Left lung (tissue), 14 donors: ENCODE measurements at places on chromosomes 1 and 21. TPM values are rescaled to one million over a fixed set of nuclear protein-coding genes. Genes with fewer than 3 reads are reported as not detected.

CRYAA gene
- not detected for polyA plus RNA-seq

DNA sequence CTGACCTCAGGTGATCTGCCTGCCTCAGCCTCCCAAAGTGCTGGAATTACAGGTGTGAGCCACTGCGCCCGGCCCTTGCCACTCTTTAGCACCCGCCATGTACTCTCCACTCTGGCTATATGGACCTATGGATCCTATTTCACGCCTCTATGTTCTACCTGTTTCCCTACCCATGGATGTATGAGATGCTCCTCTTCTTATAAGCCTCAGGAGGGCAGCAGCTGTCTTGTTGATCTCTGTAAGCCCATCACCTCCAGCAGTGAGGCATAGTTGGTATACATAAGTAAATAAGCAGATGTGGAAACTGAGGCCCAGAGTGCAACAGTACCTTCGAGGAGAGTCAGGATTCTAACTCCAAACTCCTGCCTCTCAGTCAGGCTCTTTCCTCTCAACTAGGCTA lies 24.7 kb upstream of the ARTN start:
- H3K27me3 ChIP-seq, result no peaks in the 10 kb centered on the region
- H3K36me3 ChIP-seq, result peaks cover 9% of the 10 kb centered on the region
- H3K4me1 ChIP-seq, result no peaks in the 10 kb centered on the region
- H3K27ac ChIP-seq, result no peak overlapping the region
- H3K4me3 ChIP-seq, result no peak overlapping the region
- DNase-seq, result no peak

- peaks cover 2% of the 10 kb centered on the region for H3K27me3 ChIP-seq
- DNase-seq, result no peak
- no peaks in the 10 kb centered on the region for H3K36me3 ChIP-seq
Observed at GRCh38 chr1:3645247-3645646, 4.7 kb downstream of the WRAP73 start.

DNA sequence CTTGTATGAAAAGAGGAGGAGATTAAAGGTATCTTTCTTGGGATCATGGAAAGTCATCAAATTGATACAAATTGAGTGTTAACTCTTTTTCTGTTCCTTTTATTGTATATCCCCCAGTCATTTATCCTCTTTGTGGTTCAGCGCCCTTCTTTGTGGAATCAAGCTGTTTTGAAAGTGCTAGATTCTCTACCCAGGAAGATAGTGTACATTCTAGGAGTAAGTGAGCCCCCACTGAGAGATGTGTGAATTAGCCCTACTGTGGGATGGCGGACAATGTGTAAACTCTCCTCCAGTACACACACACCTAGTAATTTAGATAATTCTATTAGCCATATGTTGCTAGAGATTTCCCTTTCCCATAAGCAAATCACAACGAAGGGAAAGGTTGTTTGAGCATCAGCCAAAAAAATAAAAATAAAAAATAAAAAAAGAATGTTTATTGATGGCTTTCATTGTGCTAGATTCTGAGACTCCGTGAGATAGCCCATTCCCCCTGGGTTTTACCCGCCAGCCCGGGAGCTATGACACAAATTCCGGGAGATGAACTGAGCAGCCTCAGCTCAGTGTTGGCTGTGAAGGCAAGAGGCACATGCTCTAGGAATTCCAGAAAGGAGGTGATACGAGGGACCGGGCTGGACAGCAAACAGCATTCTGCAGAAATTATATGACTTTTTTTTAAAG lies 378.4 kb upstream of the RUNX1 start:
- H3K4me1 ChIP-seq, result peaks cover 23% of the 10 kb centered on the region
- H3K27me3 ChIP-seq, result peaks cover 20% of the 10 kb centered on the region
- no peak for DNase-seq

- H3K36me3 ChIP-seq, result no peaks in the 10 kb centered on the region
- H3K27ac ChIP-seq, result no peak overlapping the region
- no peak for DNase-seq
- no peaks in the 10 kb centered on the region for H3K27me3 ChIP-seq
- no peak overlapping the region for H3K4me3 ChIP-seq
- peaks cover 20% of the 10 kb centered on the region for H3K4me1 ChIP-seq
Observed at GRCh38 chr1:155210314-155211104, 2.0 kb downstream of the MTX1 start.

DNA sequence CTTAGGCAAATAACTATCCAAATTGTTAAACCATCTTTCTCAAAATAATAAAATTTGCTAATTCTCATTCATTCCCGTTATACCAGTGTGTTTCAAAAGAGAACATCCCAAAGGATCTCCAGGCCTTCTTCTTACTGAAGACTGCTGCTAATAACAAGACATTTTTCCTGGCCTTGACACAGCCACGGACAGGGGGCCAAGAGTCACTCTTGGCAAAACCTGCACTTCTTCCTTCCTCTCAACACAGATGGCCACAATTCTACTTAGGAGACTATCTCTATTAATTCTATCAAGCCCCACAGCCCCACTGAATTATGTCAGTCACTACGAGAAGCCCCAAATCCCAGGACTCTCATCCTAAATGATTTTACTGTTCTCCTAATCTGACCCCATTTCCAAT lies 86.0 kb downstream of the EVI5 start:
- no peaks in the 10 kb centered on the region for H3K4me1 ChIP-seq
- peaks cover 24% of the 10 kb centered on the region for H3K36me3 ChIP-seq
- DNase-seq, result no peak
- H3K27ac ChIP-seq, result no peak overlapping the region
- H3K4me3 ChIP-seq, result no peak overlapping the region

DNA sequence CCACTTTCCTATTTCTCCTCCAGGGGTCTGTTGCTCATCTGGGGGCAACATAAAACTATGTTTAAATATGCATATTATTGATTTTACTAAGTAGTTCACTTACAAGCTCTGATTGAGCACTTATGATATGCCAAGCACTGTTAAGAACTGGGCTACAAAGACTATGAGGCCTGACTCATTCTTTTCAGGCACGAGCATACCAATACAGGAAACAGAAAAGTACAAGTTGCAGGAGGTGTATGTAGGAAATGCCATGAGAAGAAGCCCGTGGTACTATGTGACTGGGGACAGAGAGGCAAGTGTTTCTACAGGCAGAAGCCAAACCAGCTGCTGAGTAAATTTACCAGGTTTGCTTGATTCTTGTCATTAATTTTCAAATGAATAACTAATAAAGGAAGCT lies 120.4 kb upstream of the PTGFR start:
- no peak for DNase-seq
- no peak overlapping the region for H3K27ac ChIP-seq
- H3K4me3 ChIP-seq, result no peak overlapping the region
- no peaks in the 10 kb centered on the region for H3K4me1 ChIP-seq
